ENCODE measurements at places on chromosomes 11 and 22.
A peak's percentile ranks its signal among the peaks of the same experiment; 100 is the strongest.

DNA sequence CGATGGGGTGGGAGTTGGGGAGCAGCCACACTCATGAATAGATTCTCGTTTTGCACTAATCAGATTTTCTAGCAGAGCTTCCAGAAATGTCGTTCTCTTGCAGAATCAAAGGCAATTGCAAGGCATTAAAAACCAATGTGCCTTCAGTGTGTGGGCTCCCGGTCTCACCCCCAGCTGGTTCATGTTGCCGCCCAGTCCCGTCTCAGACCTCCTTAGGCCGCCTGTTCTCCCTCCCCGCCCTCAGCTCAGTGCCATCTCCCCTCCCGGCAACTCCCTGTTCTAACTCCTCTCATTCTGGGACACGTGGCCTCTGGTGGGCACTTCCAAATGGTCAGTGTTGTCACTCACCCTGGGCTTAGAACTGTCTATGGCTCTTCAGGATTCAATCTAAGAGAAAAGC is 42.5 kb upstream of the SMIM38 start:
- DNase-seq: no peak

GRCh38 chr11:110762590-110762989 is 50.4 kb upstream of the ARHGAP20 start:
- DNase-seq: no peak

- DNase-seq: peak; percentile 67
Observed at GRCh38 chr11:67436459-67437081, 912 bp downstream of the PTPRCAP start.

- DNase-seq: no peak
Observed at GRCh38 chr11:127074151-127074761, 73.7 kb upstream of the KIRREL3 start.

- DNase-seq: no peak
Observed at GRCh38 chr11:123241874-123242543, 47.0 kb upstream of the CLMP start.

- DNase-seq: no peak
Observed at GRCh38 chr22:50082197-50082715, 3.0 kb downstream of the MLC1 start.

GRCh38 chr11:34667810-34668582 is 47.1 kb downstream of the EHF start:
- DNase-seq: no peak

- peak; percentile 35 for DNase-seq
Observed at GRCh38 chr11:86041975-86042378, 26.9 kb downstream of the PICALM start.

GRCh38 chr11:130691581-130691980 is 224.7 kb downstream of the SNX19 start:
- DNase-seq: no peak

- no peak for DNase-seq
Observed at GRCh38 chr11:69634590-69634989, 6.4 kb upstream of the CCND1 start.

- no peak for DNase-seq
Observed at GRCh38 chr11:72826942-72827480, 12.8 kb downstream of the ATG16L2 start.

DNA sequence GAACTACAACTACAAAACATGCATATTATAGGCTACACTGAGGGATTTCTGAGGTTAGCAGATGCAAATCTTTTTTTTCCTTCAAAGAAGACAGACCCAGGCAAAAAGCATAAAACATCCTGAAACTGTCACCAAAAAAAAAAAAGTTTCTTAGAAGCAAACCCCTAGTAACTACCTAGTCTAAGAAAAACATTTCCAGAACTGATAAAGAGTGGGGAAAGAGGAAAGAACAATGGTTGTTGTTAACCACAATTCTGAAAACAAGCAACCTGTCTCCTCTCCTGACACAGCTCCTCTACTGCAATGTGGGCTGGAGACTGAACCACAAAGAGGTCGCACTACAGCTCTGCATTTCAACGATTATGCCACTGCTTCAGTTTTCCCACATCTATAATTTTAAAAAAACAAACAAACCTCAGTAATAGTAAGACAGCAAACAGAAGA is 15.0 kb downstream of the DENND5A start:
- DNase-seq: peak; percentile 22

DNA sequence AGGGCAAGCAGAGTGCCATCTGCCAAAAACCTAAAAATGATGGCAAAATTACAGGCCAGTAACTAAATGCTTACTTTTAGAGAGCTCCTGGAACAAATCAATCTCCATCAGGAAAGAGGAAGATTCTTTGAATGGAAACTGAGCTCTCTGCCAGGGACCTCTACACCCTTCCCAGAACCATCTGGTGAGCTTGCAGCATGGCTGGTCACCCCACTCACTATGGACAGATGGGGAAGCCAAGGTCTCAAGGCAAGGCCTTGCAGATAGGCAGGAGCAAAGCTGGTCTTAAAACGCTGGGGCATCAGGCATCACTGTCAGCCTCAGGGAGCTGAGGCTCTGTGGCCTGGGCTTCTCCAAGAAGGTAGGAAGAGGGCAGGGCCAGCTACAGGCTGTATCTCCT is 36.2 kb downstream of the SERGEF start:
- DNase-seq: no peak

GRCh38 chr11:35373284-35373933 is 45.9 kb downstream of the SLC1A2 start:
- DNase-seq: no peak

DNA sequence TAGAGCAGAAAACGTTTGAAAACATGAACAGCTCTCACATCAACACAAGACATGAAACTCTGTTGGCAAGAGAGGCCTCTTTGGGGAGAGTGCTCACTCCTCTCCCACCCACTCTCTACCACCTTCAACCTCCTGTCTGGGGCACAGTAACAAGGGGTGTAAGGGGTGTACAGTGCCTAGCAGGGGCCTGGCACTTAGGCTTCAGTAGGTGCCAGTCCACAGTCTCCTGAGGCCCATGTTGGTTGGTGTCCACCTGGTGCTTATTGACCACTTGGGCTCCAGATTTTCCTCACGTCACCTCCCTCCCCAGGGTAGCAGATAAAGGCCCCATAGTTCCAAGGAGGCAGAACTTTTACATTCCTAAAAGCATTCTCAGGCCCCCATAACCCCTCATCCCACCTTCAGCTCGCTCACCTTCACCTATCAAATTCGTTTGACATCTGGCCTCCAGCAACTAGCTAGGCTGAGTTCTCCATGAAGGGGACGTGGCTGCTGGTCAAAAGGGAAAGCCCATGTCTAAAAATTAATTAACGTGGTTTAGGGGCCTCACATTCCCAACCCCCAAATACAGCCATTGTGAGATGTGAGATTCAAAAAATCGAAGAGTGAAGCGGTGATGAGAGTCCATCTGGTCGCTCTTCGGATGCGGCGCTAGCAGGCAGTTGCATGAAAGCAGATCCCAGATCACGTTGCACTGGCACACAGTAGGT is 712 bp upstream of the MED15 start:
- DNase-seq: no peak

DNA sequence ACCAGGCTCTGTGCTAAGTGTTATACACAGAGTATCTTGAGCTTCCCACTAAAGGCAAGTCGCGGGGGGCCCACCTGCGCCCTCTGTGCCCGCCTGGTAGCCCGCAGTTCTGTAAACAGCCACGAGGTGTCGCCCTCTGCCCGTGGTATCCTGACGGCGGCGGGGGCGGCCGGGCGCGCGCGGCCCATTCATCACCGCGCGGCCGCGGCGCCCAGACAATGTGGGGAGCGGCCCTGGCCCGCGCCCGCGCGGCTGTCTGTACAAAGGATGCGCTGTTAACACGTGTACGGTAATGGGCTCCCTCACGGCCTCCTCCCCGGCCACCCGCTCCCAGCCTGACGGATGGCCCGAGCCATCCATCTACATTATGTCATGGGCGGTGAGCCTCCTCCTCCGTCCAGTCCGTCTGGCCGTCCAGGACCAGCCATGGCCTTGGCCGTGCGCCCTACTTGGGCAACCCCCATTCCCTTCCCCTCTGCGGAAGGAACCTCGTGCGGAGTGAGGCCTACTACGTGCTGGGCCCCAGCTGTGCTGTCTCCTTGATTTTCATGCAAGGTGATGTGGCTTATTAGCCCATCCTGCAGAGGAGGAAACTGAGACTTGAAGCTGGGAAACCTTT is 99.4 kb downstream of the MIAT start:
- DNase-seq: no peak

GRCh38 chr22:44793506-44794172 is 41.3 kb downstream of the ARHGAP8 start:
- no peak for DNase-seq

- no peak for DNase-seq
Observed at GRCh38 chr11:126079621-126080124, 17.0 kb upstream of the CDON start.

- DNase-seq: peak; percentile 60
Observed at GRCh38 chr11:122628810-122629555, 26.5 kb upstream of the UBASH3B start.

DNA sequence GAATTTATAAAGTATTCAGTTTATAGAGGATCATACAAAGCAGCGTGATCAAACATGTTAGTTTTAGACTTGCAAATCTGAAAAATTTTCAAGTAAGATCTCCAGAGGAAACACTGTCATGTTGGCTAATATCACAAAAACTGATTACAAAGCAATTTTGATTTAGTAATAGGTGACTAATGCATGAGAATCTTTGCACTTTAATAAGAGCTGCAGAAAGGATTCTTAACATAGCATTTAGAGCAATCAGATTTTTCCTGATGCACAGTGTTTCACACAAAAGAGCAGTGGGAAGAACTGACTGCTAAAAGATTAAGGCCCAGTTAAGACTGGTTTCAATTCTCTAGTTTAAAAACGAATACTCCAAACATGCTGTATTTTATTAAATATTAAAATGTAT is 321.2 kb downstream of the GUCY1A2 start:
- no peak for DNase-seq

GRCh38 chr11:120703358-120704152 is 192.0 kb downstream of the GRIK4 start:
- no peak for DNase-seq

- DNase-seq: no peak
Observed at GRCh38 chr11:130403967-130404366, 24.4 kb downstream of the ADAMTS8 start.

GRCh38 chr11:100740440-100740839 is 53.4 kb downstream of the ARHGAP42 start:
- no peak for DNase-seq

DNA sequence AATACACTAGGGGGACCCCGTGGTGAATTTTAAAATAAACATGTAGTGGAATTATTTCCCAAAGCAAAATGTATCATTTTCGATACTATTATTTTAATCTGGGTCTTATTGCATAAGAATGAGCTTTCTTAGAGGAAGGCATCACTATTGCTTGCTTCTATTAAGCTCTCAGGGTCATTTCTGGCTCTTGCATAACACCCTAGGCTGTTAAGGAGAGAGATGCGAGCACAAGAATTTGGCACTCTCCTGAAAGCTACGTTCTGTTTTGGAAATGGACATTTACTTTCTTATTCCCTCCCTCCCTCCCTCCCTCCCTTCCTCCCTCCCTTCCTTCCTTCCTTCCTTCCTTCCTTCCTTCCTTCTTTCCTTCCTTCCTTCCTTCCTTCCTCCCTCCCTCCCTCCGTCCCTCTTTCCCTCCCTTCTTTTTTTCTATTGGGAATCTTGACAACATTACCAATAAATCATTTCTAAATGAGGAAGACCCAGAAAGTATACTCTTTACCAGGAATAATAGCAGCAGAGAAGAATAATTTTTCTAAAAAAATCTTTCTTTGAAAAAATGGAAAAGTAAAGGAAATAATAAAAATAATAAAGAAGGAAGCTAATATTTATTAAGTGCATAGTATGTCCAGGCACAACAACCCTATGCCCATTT is 83.6 kb upstream of the BDNF start:
- DNase-seq: no peak

Measured in stimulated activated CD4-positive, alpha-beta T cell treated with anti-CD3 and anti-CD28 coated beads, Interleukin-4, amount 100 ng/mL, for 4 hours (primary cell).